Endothelial cell (in vitro differentiated cells): ENCODE measurements at places on chromosomes 5 and 9.

DNA sequence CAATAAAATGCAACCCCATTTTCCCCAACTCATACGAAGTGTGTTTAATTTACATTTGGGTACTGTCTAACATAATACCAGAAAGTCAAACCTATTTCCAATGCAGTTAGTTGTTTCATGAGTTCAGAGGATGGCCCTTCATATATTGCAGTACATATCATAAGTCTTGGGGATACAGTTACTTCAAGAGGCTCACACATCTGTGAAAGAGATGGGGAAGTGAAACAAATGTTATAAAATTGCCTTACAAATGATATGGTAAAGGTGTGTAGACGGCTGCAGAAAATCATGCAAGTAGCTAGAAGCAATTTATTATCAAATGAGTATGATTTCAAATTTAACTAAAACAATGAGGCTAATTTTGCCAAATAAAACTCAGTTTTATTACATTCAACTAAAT is 219.0 kb upstream of the CDH12 start:
- DNase-seq = no peak

- DNase-seq = no peak
These were observed 215.2 kb upstream of the SNX2 start for GRCh38 chr5:122559676-122560075.

GRCh38 chr5:96636594-96636993 is 25.6 kb upstream of the CAST start:
- no peak for DNase-seq

- no peak for DNase-seq
These were observed 2.3 kb upstream of the PLK2 start for GRCh38 chr5:58462154-58462553.

GRCh38 chr9:91978740-91979414 is 28.8 kb upstream of the ROR2 start:
- peak; percentile 51 for DNase-seq
